Stimulated activated CD4-positive, alpha-beta T cell treated with anti-CD3 and anti-CD28 coated beads, Interleukin-15, amount 100 ng/mL, for 48 hours (primary cell): ENCODE measurements at places on chromosomes 5 and 9.

GRCh38 chr5:180041301-180042274 is 30.0 kb downstream of the RNF130 start:
- DNase-seq, result no peak

- no peak for DNase-seq
Measured at GRCh38 chr9:76213751-76214150, 180.5 kb downstream of the RFK start.

GRCh38 chr5:78706381-78706780 is 57.8 kb upstream of the LHFPL2 start:
- no peak for DNase-seq

GRCh38 chr5:161546095-161546469 is 443 bp downstream of the GABRB2 start:
- no peak for DNase-seq

DNA sequence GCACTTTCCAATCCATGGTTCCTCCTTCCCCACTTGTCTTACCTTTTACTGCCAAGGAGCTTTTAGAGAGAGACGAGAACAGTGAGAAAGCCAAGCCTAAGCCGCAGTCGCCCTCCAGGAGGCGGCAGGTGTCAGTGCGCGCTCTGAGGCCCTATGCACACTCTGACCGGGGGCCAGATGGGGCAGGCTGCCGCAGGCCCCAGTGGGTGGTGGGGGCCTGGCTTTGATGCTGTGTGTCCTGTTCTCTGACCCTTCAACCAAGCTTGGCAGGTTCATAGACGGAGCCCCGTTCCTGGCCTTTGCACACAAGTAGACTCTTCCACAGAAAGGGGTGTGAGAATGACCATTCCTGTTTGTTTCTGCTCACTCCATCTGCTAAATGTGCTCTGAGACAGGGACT is 77.3 kb downstream of the WNK2 start:
- DNase-seq, result no peak

GRCh38 chr9:134204991-134205578 is 40.7 kb upstream of the RNU6ATAC start:
- no peak for DNase-seq

- no peak for DNase-seq
Measured at GRCh38 chr5:35789732-35790456, 66.8 kb upstream of the IL7R start.

GRCh38 chr9:20713172-20713571 is 29.1 kb downstream of the FOCAD start:
- no peak for DNase-seq

DNA sequence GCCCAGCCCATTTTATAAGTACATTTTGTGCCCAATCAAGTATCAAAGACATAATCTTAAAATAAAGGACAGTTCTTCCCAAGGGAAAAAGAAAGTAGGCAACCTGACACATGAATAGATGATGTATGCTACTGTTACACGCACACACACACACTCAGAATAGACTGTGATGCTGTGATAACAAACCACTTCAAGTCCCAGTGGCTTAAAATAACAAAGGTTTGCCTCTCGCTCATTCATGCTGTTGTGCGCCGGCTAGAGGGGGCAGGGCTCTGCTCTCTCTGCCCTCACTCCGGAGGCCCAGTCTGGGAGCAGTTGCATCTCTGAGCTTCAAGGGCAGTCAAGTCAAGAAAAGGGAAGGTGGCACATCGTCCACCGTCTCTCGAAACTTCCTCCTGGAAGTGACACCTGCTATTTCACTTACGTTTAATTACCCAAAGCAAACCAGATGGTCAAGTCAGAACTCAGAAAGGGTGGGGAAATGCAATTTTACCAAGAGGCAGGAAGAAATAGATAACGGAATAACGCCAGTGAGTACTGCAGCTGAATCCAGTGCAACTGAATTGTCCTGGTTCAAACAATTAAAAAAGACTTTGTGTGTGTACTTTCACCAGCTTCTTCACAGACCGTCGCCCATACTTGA is 43.3 kb downstream of the ANKRD33B start:
- no peak for DNase-seq

- DNase-seq, result no peak
Measured at GRCh38 chr5:69250593-69250992, 15.9 kb downstream of the CDK7 start.

GRCh38 chr5:88140396-88140855 is 128.2 kb downstream of the TMEM161B start:
- DNase-seq, result no peak

- DNase-seq, result no peak
Measured at GRCh38 chr9:5839572-5839902, 6.6 kb upstream of the ERMP1 start.

DNA sequence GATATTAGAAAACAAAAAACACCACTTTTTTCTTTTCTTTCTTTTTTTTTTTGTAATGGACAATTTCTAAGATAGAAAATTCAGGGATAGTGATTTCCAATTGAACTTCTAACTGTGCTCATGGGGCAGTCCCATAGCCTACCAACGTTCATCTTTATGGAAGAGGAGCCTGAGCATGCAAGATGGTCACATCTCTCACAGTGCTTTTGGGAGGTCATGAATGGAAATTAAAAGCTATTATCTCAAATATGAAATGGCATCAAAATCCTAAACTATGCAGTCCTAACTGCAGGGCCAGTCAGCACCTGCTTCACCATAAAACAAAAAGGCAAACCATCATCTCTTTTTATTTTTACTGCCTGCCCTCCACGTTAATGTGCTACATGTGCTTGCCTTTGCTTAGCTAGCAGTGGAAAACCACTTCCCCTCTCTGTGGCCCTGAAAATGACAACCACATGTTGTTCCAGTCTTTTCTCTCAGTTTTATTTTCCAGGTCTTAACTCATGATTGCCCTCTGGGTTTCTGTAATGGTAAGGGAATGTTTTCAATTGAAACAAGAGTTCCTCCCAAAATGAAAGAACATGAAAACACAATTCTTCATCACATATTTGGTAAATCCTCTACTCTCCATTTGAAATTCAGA is 16.7 kb downstream of the IFNB1 start:
- DNase-seq, result no peak

- DNase-seq, result no peak
Measured at GRCh38 chr5:88672644-88673252, 210.2 kb downstream of the MEF2C start.

DNA sequence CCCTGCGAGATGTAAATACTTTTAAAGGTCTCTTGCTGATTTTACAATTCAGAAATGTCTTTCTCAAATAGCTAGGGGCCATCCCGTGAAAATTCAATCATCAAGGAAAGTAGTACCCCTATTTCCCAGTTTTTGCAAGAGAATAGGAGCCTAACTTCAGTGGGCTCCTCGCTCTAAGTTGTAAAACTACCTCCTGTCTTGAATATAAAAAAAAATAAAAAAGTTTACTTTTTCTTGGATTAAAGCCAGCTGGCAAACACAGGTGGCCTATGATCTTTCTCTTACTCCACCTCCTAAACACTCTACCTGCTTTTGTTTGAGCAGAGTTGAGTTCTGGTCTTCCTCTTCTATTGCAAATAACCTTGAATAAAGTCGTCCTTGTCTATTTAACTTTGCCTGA is 79.4 kb downstream of the SLCO4C1 start:
- DNase-seq, result no peak

DNA sequence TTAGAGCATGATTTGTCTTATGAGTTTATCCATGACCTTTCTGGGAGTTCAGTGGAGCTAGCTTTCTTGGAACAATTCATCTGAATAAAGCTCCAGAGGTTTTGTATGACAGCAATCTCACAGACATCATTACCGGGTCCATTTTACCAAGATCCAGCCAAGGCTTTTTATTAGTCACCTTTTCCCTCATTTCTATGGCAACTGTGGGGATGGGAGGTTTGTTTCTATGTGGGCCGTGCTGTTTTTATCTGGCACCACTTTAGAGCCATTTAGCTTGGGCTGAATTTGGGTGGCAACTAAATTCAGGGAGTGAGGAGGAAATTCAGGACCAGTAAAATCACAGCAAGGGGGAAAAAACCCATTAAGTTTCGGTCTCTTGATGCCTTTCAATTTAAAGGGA is 245.7 kb downstream of the NSG2 start:
- DNase-seq, result no peak

- no peak for DNase-seq
Measured at GRCh38 chr9:21027295-21027694, 4.1 kb downstream of the HACD4 start.

DNA sequence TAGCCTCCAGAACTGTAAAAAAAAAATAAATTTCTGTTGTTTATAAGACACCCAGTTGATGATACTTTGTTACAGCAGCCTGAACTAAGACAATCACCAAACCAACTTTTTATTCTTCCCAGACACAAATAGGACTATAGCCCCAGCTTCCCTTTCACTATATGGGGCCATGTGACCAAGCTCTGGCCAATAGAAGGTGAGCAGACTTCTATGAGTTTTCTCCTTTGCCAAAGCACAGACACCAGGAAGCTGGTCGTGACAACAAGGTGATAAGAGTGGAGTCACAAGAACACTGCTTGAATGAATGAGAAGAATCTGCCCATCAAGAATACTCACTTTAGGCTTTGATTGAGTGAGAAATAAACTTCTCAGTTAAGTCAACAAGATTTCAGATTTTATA is 217.7 kb downstream of the DEPDC1B start:
- DNase-seq, result no peak

DNA sequence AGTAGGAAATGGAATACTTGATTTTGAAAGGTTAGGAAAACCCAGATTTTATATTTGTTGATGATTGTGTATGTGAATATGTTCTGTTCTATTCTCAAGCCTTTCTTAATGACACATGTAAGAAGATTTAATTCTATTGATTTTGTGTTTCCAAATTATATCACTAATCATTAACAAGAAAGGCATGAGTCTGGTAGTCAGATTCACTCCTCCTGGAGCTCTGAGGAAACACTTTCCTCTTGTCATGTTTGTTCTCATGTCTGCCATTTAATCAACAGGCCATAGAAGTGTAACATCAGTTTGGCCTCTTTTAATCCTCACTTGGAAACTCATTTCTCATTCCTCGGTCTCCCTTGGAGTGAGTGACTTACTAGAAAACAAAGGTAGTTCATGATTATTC is 40.6 kb upstream of the F2R start:
- DNase-seq, result no peak

- DNase-seq, result peak; percentile 10
Measured at GRCh38 chr9:133955821-133956411, 36.2 kb downstream of the VAV2 start.

- no peak for DNase-seq
Measured at GRCh38 chr5:152701305-152701949, 296.3 kb upstream of the NMUR2 start.

DNA sequence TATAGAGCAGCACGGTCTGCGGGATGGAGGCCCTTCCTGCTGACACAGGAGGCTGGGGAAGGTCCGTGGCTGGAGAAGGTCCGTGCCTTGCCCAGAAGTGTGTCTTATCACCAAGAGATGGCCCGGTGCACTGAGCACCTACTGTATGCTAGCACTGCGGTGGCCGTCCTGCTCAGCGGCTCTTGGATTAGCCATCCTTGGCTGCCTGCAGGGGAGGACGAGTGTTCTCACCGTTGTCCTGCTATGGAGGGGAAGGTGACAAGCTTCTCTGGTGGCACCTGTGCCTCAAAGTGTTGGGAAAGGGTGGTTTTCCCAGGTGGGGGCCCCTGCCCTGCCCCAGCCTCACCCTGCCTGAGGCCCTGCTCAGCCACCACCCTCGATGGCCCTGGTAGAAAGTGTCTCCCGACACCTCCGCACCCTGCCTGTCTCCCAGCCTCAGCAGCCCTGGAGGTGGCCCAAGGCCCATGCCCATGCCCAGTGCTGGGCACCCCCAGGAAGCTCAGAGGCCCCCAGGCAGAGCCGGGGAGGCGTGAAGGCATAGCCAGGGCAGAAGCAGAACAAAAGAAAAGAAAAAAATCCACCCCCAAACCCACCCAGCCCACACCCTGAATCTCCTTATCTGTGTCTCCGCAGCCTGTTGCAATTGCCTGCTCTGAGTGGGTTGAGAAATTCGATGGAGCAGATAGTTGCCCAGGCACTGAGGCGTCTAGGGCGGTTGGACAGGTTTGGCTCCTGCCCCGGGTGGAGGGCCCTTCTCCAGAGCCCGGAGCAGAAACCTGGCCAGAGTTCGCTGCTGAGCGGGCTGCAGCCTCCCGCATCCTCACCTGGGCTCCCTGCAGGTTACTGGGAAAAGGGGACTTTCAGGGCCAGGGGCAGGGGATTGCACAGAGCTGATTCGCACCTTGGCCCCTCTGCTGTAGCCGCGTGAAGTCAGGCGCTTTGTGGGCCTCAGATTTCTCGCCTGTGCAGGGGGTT is 30.5 kb downstream of the RXRA start:
- no peak for DNase-seq

- no peak for DNase-seq
Measured at GRCh38 chr5:162593881-162594280, 526.3 kb downstream of the GABRG2 start.

DNA sequence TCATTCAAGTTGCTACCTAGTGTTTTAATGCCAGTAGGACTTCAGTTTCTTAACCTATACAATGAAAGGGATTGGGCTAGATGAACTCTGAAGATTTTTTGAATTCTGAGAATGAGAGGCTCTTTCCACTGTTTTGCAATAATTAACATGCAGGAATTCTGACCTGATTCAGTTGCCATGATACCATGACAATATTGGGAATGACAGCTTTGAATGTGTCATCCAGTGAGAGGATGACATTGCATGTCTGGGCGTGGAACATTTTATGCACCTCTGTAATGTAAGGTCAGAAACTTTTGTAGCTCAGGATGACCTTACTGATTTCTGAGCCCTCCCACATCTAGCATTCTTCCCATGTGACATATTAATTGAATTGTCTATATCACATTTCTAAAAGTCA is 30.6 kb upstream of the SPINK5 start:
- no peak for DNase-seq
